Vagina (tissue), 2 donors: ENCODE measurements at places on chromosomes 4 and X.
A peak's percentile ranks its signal among the peaks of the same experiment; 100 is the strongest.

DNA sequence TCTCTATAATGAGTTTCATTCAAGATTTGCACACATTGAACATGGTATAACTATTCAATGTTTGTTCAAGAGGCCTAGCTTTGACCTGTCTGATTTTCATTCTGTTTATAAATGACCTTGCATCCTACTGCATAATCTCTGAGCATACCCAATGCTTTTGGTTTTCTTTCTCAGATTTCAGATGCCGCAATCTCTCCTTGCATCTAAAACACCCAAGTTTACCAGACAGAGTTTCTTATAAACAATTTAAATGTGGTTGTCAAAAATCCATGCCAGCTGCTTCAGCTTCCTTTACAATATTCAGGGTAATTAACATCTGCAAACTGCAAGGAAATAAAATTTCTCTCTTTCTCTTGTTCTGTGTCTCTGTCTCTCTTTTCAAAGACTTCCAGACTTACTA is 123.0 kb upstream of the PCDH18 start:
- no peak for DNase-seq

DNA sequence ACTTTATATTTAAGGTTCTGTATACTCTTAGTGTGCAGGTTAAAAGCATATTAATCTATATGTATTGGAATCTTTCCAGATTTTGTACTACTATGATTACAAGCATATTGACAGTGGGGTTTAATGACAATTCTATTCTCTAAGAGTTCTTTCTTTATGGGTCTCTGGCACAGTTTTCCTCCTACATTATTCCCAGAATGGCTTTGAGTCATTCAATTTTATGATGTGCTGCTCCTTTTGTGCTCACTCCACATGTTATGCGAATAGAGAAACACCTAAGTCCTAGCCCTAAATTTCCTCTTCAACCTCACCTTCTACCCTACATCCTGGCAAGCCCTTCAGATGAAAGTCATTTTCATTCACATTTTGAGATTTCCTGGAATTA is 209.9 kb upstream of the DIAPH2 start:
- no peak for DNase-seq

DNA sequence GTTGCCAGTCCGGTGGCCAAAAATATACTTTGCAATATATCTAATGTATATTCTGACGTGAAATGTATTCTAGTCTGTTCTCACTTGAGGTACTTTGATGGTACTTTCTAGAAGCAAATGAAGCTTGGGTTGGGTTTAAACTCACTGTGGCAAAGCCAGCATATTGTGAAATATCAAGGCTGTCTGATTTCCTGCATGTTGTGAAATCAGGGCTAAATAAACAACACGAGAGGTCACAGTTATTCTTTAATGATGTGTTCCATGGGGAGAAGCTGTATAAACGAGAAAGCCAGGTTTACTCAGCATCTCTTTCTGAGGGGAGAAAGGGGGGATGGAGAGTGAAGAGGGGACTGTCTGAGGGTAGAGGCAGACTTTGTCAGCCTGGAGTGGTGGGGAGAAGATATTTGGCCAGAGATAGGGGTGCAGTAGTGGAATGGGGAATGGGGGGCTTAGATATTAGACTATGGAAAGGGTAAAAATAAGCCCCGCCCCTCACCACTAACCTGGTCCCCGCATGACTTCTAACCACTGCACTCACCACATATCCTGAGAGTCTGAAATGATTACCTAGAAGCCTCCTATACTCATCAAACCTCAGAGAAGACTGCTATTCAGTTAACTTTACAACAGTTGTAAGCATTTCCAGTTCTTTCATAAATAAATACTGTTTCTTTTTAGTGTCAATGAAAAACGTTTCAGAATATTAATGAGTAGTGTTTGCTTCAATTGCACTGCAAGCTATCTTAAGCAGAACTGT is 5.9 kb upstream of the SCARB2 start:
- DNase-seq = no peak

GRCh38 chrX:11666164-11666563 is 444 bp upstream of the ARHGAP6 start:
- DNase-seq = no peak

DNA sequence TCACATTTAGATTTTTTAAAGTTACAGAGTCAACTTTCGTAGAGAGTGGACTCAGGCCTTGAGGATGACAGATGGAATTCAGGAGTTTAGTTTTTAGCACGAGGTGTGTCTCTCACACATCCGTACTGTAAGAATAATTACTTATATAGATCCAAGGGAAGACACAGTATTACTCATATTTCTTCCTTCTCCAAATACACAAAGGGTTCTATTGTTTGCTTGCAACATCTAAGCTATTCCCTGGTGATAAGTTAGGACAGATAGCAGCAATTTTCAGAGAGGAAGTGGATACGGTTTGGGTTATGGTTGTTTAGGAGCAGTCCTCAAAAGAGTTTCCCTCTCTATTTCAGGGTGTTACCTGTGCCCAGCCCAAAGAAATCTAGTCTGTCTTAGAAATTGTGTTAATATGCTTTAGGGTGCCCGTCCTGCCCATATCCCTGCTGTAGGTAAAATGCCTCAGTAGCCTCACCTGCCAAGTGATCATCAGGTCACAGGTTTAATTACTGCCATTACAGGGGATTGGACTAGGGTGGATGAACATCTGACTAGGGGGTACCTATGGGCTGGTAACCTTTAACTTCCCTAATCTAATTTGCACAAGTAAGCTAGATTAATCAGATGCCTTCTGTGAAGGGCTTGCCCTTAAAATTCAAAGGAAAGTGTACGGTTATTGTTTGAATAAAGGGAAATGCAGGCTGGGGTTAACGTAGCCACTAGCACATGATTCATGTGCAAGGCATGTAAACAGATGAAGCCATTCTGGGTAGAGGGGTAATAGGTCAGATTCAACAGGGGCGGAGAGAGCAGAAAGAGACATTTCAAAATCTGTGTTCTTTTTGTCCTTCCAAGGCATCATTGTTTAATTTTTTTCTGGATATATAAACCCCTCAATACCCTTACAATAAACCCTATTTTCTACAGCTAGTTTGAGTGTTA is 8.7 kb upstream of the PPP3CA start:
- DNase-seq = no peak

DNA sequence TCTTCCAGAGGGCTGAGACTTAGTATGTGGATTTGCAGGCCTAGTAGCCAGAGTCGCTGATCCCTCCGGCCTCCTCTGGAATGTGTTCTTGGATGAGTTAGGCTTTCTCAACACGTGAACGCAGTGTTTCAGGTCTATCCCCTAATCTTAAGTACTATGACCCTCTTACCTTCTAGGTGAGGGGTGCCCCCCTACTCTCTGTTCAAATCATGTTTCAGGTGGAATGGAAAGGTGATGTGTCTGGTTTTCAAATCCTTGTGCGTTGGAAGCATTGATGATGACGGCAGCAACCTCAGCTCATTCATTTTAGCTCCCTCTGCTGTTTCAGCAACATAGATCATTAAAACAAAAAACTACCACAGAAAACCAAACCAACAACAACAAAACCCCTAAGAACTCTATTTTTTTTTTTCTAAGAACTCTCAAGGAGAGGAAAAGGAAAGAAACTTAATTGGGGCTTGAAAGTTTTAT is 56.4 kb downstream of the RWDD4 start:
- peak; percentile 65 for DNase-seq
